ENCODE measurements at places on chromosomes 7 and 10. TPM values are rescaled to one million over a fixed set of nuclear protein-coding genes. Genes with fewer than 3 reads are reported as not detected.

DNA sequence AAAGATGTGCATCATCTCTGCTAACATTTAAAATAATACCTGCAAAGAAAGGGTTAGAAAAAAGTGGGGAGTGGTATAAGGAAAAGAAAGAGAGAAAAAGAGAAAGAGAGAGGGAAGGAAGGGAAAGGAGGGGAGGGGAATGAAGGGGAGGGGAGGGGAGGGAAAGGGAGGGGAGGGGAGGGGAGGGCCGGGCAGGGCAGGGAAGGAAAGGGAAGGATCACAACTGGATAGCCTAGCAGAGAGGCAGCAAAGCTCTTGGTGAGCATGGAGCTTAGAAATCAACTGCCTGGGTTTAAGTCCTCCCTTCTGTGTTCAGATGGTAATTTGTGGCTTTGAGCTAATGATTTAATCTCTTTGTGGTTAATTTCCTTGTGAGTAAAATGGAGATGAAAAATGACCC is 5.4 kb upstream of the FAM237B start:
- no peak for DNase-seq
- no peaks in the 10 kb centered on the region for H3K27me3 ChIP-seq
- no peak overlapping the region for H3K4me3 ChIP-seq
- H3K27ac ChIP-seq, result no peak overlapping the region

- DNase-seq, result no peak
- H3K27ac ChIP-seq, result no peak overlapping the region
- no peaks in the 10 kb centered on the region for H3K36me3 ChIP-seq
Measured at GRCh38 chr7:131244259-131244852, 83.3 kb upstream of the MKLN1 start.

PLOD3 gene
- total RNA-seq, result 63.2 TPM

GRCh38 chr7:37540917-37541316 is 92.3 kb upstream of the ELMO1 start:
- no peaks in the 10 kb centered on the region for H3K4me1 ChIP-seq
- no peak for DNase-seq
- H3K27ac ChIP-seq, result no peak overlapping the region
- no peaks in the 10 kb centered on the region for H3K27me3 ChIP-seq

RNF32 gene
- total RNA-seq, result not detected

DNA sequence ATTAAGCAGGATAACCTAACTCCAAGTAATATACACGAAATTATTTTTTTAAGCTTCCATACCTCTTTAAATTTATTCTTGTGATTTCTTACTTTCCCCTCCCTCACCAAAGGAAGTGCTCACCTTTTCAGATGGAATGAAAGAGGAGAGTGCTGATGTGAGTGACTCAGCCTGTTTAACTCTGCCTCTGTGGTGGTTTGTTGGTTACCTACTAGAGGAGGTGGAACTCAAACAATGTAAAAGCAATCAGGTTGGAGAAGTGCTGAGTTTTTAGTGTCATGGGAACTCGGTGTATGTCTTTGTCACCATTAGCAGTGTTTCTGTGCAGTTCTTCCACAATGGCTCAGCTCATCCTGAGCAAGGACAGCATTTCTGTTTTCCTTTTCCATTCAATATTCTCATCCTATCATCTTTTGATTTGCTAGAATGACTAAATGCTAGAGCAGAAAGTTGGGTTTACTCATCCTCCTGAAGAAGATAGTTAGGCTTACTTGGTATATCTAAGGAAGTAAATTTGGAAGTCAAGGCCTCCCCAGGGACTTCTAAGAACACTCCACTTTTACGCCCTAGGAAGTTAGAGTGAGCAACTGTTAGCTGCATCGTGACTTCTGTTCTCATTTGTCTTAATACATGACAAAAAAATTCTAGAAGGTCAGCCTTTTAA is 6.0 kb downstream of the ADD3 start:
- no peak overlapping the region for H3K27ac ChIP-seq
- no peak for DNase-seq
- no peak overlapping the region for H3K4me3 ChIP-seq
- no peaks in the 10 kb centered on the region for H3K4me1 ChIP-seq
- no peaks in the 10 kb centered on the region for H3K27me3 ChIP-seq
- no peaks in the 10 kb centered on the region for H3K36me3 ChIP-seq

DNA sequence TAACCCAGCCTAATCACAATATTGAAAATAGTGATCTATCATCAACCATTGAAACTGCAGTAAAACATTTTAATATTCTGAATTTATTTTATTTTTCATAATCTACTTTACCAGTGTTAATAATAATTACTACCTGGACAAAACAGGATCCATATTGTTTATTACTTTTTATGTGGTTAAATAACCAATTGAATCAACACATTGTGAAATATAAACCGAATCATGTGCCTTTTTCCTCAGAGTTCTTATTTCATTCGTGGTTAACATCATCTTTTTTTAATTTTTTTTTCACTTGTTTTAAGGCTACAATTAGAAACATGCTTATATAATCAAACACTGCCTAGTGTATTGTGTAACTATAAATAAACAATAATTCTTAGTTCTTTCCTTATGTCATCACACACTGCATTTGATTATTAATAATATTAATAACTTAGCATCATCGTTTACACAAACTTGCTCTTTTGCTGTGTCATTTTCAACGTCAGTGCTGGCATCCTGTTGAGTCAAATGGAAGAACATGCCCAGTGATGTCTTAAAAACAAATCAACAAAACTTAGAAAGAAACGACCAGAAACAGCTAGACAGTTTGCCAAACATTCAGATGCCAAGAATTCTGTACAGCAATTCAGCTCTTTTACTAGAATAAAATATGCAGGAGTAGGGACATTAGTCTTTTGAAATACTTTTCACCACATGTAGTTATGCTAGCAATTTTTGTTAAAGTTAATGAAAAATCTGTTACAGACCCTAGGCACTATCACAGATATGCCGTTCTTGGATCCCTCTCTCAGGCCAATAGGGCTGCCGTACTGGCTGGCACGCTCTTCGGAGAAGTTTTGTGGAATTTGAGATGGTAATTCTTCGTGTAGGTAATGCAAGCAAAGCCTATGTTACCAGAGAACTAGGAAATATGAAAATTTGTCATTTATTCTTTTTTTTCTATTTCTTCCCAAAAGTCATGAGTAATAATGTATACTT is 330.4 kb upstream of the SEMA3A start:
- DNase-seq, result no peak
- no peaks in the 10 kb centered on the region for H3K36me3 ChIP-seq
- H3K4me3 ChIP-seq, result no peak overlapping the region
- H3K27ac ChIP-seq, result no peak overlapping the region
- H3K4me1 ChIP-seq, result no peaks in the 10 kb centered on the region

GRCh38 chr7:21300692-21301091 is 127.2 kb upstream of the SP4 start:
- H3K27ac ChIP-seq, result no peak overlapping the region
- H3K36me3 ChIP-seq, result no peaks in the 10 kb centered on the region
- H3K4me1 ChIP-seq, result no peaks in the 10 kb centered on the region
- H3K27me3 ChIP-seq, result no peaks in the 10 kb centered on the region
- no peak for DNase-seq

- no peak for DNase-seq
- no peaks in the 10 kb centered on the region for H3K27me3 ChIP-seq
- peaks cover 9% of the 10 kb centered on the region for H3K4me1 ChIP-seq
Measured at GRCh38 chr10:33189808-33190207, 144.7 kb downstream of the NRP1 start.

ACSM6 gene
- total RNA-seq, result not detected

OR2A42 gene
- not detected for total RNA-seq

DNA sequence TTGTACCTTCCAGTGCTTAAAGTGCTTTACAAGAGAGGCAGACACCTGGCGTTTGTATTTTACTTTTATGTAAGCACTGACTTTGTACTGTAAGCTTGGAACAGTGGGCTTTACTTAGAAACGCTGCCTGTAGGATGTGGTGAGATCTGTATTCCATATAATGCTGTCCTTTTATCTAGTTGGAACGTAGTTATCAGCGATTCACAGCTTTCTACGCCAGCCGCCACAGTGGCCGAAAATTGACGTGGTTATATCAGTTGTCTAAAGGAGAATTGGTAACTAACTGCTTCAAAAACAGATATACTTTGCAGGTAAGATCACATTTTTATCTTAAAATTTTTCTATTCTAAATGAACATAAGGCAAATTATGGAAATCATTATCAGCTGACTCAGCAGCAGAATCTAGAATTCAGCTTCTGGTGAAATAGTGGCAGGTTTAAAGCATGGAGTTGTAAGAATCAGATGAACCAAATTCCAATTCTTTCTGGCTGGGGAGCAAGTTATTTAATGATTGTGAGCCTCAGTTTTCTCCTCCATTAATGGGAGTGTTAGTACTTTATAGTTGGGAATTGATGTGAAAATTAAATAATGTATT is 91.5 kb downstream of the CUL1 start:
- no peak overlapping the region for H3K4me3 ChIP-seq
- DNase-seq, result no peak
- no peak overlapping the region for H3K27ac ChIP-seq
- peaks cover 3% of the 10 kb centered on the region for H3K36me3 ChIP-seq
- H3K27me3 ChIP-seq, result no peaks in the 10 kb centered on the region

DNA sequence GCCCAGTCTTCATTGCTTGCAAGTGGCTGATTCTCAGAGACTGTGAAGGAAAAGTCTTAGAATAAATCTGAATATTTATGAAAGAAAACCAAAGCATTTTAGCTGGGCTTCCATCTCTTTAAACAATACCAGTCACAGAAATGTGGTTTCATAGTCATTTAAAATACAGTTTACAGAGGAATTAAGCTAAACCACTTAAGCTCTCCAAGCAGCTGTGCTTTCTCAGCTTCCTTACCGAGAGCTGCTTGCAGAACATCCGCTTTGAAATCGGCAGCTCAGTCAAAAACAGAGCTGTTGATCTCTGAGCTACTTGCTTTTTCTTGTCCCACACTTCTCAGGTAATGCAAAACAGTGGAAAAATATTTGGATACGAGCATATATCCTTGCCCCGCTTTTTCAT is 134.5 kb downstream of the DYNC1I1 start:
- DNase-seq, result no peak
- H3K36me3 ChIP-seq, result no peaks in the 10 kb centered on the region
- no peak overlapping the region for H3K27ac ChIP-seq
- H3K27me3 ChIP-seq, result no peaks in the 10 kb centered on the region
- H3K4me1 ChIP-seq, result peaks cover 11% of the 10 kb centered on the region
- no peak overlapping the region for H3K4me3 ChIP-seq

POU6F2 gene
- total RNA-seq, result 1.8 TPM

WEE2 gene
- not detected for total RNA-seq

TMEM229A gene
- total RNA-seq, result not detected

- no peaks in the 10 kb centered on the region for H3K27me3 ChIP-seq
- no peaks in the 10 kb centered on the region for H3K36me3 ChIP-seq
- no peak for DNase-seq
- H3K4me3 ChIP-seq, result no peak overlapping the region
Measured at GRCh38 chr7:129421717-129422250, 12.4 kb upstream of the STRIP2 start.

PDK4 gene
- total RNA-seq, result 939 TPM

- no peak overlapping the region for H3K4me3 ChIP-seq
- DNase-seq, result no peak
- H3K27ac ChIP-seq, result no peak overlapping the region
- H3K4me1 ChIP-seq, result no peaks in the 10 kb centered on the region
- H3K27me3 ChIP-seq, result no peaks in the 10 kb centered on the region
- no peaks in the 10 kb centered on the region for H3K36me3 ChIP-seq
Measured at GRCh38 chr10:100167553-100168312, 18.1 kb downstream of the ERLIN1 start.

GRCh38 chr7:81284576-81284975 is 365.7 kb upstream of the SEMA3C start:
- H3K36me3 ChIP-seq, result no peaks in the 10 kb centered on the region
- H3K4me3 ChIP-seq, result no peak overlapping the region
- DNase-seq, result no peak

ASIC3 gene
- 6.0 TPM for total RNA-seq

ACTL6B gene
- not detected for total RNA-seq

HMX2 gene
- total RNA-seq, result not detected

All from tibial nerve (tissue), 4 donors.